ENCODE measurements at places on chromosomes 13 and 19. TPM values are rescaled to one million over a fixed set of nuclear protein-coding genes. Genes with fewer than 3 reads are reported as not detected.

DNA sequence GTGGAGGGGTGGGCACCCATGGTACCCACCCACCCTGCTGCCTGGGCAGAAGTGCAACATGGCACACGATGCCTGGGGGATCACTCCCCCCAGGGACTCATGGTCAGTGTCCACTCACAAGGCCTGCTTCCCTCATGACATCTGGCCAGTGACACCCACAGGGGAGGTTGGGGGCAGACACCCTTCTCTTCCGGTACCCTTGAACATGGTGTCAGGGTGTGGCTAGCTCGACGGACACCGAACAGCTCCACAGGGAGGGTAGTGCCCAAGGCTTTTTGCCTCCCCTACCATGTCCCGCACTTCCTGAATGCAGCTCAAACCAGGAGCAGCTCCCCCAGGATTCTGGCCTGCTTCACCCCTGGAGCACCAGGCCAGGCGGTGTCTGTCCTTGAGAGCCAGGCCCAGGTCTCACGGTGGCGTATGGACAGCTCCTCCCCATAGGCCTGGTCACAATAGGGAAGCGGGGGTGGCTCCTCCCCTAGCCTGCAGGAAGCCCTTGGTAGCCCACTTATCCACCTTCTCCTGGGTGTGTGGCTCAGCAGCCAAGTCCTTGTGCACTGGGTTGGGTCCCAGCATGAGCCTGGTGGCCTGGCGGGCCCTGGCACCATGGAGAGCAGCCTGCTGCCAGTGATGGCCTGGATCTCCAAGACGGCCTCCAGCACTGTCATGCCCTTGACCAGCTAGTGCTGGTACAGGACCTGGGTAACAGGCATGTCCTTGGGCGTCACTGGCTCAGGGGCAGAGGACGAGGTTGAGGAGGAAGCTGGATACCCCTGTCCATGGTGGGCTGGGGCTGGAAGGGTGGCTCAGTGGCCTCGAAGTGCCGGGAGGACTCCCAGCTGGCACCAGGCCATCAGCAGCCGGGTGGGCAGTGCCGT, 7.8 kb downstream of the ACP4 start:
- no peak for DNase-seq

- no peak for DNase-seq
These were observed 471.7 kb downstream of the EFNB2 start for GRCh38 chr13:106063591-106064313.

GRCh38 chr13:103006641-103007426, 59.4 kb downstream of the SLC10A2 start:
- no peak for DNase-seq

DNA sequence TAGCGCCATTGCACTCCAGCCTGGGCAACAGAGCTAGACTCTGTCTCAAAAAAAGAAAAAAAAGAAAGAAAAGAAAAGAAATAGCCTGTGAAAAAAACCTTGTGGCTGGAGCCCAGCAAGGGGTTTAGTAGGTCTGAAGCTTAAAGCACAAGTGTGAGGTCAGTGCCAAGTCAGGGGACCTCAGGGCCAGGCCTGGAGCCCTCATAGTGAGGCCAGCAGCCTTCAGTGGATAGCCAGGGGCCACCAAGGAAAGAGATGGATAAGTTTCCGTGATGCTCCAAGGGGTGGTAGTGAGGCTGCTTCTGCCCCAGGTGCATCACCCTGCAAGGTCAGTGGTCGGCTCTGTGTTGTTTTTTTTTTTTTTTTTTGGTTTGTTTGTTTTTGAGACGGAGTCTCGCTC, 12.9 kb downstream of the TINCR start:
- no peak for DNase-seq

Gene CRB3
- not detected for total RNA-seq

- no peak for DNase-seq
These were observed 144.9 kb downstream of the COL4A1 start for GRCh38 chr13:110162053-110162452.

Gene SERPINE3
- not detected for total RNA-seq

DNA sequence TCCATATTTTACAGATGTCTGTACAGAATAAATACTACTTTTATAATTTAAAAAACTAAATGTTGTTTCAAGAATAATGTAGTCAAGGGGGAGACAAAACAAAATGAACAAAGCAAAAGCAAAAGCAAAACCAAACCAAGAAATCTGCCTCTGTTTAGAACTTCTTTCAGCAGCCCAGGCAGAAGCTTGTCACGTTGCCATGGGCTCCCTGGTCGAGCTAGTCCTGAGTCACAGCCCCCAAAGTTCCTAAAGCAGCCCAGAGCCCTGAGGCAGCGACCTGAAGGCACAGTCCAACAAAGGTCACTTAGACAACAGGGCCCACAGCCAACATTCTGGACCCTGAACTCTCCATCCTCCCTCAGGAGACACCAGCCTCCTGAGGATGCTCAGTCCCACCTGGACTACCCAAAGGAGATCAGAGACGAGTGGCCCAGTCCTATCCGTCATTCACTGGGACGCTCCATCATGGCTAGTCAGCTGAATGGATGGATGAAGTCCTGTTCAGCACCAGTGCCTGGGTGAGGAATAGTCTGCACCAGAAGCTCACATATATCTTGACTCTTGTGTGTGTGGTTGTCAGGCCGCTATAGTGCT, 41.7 kb downstream of the SIAH3 start:
- DNase-seq: no peak

Gene SBK2
- 1.8 TPM for total RNA-seq

Gene C19orf18
- total RNA-seq: 1.2 TPM

Gene LHB
- total RNA-seq: not detected

- no peak for DNase-seq
These were observed 6.5 kb downstream of the MEIOSIN start for GRCh38 chr19:45739498-45740439.

- DNase-seq: no peak
These were observed 8.3 kb upstream of the KL start for GRCh38 chr13:33007950-33008349.

Gene KLK11
- total RNA-seq: not detected

Data from heart left ventricle (tissue), 16 donors.